ENCODE measurements at places on chromosomes 5 and 9.

- DNase-seq, result no peak
These were observed 33.1 kb upstream of the ANKRD33B start for GRCh38 chr5:10530601-10531320.

DNA sequence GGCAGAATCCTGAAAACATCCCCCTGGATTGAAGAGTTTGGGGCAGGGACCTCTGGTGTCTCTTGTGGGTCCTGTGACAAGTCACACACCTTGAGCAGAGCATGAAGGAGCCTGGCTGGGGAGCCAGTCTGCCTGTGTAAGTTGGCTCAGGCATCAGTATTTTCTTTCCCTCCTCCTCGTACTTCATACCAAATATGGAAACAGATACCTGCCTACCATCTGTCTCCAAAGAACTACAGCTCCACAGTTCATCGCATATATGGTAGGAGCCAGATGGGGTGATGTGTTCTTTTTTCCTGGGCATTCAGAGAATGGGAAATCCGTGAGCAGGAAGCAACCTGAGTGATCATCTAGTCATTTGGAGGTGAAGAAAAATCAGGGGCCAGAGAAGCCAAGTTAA, 177.3 kb upstream of the RAD23B start:
- DNase-seq, result no peak

GRCh38 chr9:110257956-110258355, 1.6 kb upstream of the TXN start:
- DNase-seq, result no peak

DNA sequence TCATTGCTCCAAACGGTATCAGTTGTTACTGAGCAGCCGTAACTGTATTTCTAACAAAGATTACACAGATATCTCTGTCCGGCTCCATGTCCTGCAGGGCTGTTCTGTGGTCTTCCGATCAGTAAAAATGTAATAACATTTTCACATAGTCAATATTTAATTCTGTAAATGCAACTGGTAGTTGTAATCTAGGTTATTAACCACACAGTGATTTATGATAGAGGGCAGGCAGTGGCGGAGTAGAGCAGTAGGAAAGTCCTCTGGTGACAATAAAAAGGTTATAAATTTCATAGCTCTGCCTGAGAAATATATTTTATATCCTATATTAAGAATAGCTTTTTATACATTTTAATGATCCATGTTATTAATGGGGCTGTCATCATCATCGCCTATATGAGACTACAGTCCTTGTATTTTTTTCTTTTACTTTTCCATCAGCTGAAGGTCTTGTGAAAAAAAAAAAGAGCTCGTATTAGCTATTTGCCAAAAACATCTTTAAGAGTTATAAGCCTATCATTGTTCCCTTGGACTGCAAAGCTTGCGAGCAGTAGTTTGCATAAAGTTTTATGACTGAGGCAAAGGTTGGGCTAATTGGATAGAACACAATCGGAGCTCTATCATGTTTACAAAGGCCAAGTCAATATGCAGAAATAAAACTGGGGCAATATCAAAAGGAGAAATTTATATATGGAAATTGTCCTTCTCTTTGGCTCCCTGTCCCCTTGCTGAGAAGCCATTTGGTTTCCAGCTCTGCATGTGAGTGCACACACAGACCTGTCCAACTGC, 648.0 kb downstream of the IRX1 start:
- DNase-seq, result no peak

DNA sequence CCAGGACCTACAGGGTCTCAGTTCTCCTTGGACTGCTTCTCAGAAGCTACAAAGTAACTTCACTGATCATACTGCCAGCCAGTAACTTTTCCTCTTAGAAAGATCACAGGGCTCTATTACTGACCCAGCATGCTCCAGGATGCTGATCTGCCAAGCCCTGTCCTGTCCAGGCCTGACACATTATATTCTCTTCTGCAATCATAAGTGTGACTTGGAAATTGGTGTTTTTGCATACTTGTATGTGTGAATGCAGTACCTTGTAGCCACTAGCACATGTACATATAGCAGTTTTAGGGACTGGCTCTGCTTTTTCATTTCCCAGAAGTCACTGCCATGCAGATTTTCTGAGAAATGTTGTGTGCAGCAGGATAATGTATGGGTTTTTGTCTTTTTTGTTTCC, 40.1 kb upstream of the CCNH start:
- no peak for DNase-seq

GRCh38 chr9:82127465-82127864, 138.9 kb downstream of the SPATA31D1 start:
- DNase-seq, result no peak

DNA sequence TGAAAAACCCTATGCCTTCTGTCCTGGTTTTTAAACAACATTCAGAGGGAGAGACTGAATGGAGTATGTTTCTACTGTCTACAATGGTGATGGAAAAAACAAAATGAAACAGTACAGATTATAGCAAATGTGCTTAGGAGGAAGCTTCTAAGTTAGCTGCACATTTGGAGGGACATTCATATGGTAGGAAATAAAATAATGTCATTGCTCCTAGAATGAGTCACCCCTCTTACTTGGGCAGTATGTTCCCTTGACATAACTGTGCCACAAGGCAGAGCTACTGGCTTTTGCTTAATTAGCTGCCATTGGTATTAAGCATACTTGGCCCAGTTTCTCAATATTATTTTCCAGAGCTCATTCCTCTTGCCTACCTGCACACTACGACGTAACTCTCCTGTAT, 128.9 kb downstream of the GDNF start:
- no peak for DNase-seq

- no peak for DNase-seq
These were observed 216.0 kb upstream of the ANKRD55 start for GRCh38 chr5:56449071-56449640.

- DNase-seq, result no peak
These were observed 35.7 kb downstream of the DUSP1 start for GRCh38 chr5:172735141-172735831.

DNA sequence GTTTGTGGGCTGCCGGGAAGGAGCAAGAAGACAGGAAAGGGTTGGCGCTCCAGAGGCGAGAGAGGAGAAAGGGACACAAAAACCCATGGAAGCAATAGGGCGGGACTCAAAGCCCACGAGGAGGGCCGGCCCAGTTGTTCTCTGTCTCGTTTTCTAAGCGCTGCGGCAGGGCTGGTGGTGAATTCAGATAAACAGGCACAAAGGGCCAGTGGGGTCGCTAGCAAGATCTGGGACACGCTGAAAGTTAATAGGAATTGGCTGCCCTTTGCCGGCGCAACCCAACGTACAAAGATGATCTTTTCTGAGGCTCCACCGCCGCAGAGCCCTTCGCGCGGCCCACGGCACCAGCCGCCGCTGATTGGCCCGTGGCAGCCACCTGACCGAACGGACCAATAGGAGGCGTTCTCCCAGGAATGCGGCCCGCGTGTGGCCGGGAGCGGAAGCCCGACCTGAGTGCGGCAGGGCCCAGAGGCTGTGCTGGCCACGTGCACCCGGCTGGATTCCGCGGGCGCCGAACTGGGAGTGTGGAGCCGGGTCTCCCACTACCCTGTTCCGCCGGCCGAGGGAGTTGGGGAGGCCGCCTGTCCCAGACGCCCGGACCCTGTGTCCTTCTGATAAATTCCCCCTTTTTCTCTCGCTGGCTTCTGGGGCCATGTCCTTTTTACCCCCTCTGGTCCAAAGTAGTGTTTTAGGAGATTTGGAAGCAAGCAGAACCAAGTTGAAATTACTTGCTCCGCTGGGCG, 16.8 kb upstream of the NSD1 start:
- peak; percentile 57 for DNase-seq

DNA sequence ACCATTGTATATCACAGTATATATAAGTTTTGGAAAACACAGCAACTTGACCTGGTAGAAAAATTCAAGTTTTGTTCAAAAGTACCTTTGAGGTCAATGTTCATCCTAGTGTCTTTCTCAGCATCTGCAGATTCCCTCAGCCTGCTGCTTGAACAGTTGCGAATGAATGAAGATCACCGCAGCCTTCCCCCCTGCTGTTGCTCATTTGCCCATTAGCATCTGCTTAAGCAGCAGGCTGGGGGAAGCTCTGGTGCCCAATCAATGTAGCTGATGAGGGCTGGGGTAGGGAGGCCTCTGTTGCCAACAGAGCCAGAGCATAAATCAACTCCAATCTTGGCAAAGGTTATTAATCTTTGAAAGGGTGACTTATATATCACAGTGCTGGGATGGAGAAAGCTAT, 586.5 kb upstream of the PTPRD start:
- DNase-seq, result no peak

- no peak for DNase-seq
These were observed 22.9 kb downstream of the PSMB7 start for GRCh38 chr9:124392254-124392870.

DNA sequence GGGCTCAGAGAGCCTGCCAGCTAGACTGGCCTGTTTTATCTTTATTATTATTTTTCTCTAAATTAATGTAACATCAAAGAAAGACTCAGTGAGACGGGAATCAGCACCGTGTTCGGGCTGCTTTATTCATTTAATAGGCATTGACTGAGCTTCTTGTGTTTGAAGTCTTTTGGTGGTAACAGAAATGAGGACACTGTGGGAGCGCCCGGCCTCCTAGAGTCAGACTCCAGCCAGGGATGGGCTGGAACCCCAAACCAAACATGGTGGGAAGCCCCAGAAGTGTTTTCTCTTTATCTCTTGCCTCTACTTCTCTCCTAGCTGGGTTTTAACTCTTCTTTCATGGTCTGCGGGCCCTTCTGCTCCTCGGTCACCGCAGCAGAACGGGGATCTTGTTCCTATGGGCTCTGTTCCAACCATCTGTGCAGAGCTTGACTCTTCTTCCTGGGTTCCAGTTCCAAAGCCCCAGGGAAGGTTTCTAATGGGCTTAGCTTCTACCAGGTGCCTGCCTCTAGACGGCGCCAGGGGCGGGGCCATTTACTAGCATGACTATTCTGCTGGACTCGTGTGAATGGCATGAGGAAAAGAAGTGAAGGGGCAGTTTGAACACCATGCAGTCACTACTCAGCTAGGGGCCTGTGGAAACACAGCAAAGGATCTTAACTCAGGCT, 123.8 kb downstream of the FGF18 start:
- DNase-seq, result no peak

GRCh38 chr9:84404095-84404686, 63.6 kb upstream of the SLC28A3 start:
- DNase-seq, result no peak

DNA sequence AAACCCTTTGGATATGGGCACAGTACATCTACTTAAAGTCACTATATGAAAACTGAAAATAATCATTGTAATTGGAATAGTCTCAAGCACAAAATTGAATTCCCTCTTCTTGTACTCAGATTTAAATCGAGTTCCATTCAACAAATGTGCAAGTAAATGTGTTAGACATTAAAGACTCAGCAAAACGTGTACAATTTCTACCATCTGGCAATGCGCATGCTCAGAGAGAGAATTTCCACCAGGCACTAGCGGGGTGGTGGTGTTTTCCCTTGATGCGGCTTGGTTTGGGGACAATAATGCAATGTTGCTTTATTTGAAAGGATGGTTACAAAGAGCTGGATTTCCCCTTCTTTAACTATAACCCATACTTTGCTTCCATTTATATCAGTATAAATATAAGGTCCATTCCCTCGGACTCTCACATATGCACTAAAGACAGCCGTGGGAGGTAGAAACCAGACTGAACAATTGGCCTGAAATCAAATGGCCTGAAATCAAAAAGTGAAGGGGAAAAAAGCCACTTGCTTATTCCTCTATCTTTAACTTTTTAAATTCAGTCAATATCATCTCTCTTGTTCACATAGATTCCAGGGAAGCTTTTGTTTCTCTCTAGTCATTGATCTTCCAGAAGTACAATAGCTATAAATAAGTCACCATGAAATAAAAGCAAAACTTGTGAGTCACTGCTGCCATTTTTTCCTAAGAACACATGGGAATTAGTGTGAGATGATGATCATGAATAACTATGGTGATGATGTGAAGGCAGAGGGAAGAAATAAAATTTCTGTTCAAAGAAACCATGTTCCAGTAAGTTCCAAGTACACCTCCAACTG, 59.2 kb downstream of the ADAMTS12 start:
- DNase-seq, result no peak

DNA sequence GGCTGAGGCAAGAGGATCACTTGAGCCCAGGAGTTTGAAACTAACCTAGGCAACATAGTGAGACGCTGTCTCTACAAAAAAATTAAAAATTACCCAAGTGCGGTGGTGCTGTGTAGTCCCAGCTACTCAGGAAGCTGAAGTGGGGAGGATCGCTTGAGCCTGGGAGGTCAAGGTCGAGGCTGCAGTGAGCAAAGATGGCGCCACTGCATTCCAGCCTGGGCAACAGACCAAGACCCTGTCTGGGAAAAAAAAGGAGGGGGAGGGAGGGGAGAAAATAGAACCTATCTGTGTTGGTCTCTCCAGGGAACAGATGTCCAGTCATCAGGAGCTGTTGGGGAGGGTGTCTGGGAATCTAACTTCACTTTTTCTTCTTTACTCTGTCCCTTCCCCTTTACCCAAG, 24.3 kb downstream of the MAT2B start:
- no peak for DNase-seq

- DNase-seq, result no peak
These were observed 51.8 kb upstream of the ZBTB43 start for GRCh38 chr9:126752881-126753670.

DNA sequence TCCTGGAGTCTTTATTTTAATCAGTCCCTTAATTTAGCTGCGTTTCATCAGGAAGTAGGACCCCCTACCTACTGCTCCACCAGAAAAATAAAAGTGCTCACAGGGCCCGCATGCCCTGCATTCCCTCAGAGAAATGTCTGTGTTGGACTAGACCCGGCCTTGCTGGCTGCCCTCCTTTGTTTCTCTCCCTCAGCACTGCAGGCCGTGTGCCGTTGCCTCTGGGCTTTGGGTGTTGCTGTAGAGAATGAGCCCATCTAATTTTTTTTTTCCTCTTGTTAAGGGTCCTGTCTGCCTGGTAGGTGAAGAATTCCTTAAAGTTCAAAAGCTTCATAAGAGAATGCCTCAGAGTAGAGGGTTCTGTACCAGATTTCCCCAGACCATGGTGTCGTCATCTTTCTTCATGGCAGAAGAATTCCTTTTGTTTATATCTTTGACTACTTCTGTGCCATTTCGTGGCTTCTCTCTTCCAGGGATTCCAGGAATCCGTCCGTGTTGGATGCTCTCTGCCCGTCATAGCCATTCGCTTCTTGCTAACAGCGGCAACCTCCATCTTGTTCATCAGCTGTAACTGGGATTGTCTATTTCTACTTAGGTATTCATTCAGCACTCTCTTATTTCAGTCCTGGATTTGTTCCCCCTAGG, 49.8 kb upstream of the ANGPTL2 start:
- no peak for DNase-seq

- DNase-seq, result no peak
These were observed 764.5 kb downstream of the EFNA5 start for GRCh38 chr5:106906199-106906598.

DNA sequence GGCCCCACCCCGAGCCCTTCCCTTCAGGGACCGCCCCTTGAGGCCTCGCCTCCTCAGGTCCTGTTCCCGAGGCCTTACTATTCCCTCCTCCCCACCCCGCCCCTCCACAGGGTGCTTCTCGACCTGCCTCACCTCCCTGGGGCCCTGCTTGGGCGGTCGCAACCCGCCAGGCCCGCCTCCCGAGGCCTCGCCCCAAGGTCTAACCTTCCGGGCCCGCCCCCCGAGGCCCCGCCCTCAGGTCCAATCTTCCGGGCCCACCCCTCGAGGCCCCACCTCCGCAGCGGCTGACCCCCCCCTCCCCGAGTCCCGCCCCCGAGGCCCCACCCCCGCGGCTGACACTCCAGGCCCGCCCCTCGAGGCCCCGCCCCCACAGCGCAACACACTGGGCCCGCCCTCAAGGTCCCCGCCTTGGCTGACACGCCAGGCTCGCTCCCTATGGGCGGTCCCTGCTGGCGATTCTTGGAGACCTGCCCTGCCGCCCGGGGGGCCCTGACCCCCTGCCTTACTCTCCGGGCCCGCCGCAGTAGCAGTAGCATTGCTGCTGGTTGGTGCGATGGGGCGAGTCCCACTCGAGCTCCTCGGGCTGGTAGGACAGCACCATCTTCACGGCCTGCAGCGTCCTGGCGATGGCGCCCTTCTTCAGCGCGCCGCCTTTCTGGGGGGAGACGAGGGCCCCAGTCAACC, 8.2 kb downstream of the PHF19 start:
- DNase-seq, result peak; percentile 98

Data from activated CD8-positive, alpha-beta memory T cell treated with anti-CD3 and anti-CD28 coated beads for 1 hour (primary cell).